Pons (tissue), 1 donor: ENCODE measurements at places on chromosomes 3 and 15.
A peak's percentile ranks its signal among the peaks of the same experiment; 100 is the strongest.

DNA sequence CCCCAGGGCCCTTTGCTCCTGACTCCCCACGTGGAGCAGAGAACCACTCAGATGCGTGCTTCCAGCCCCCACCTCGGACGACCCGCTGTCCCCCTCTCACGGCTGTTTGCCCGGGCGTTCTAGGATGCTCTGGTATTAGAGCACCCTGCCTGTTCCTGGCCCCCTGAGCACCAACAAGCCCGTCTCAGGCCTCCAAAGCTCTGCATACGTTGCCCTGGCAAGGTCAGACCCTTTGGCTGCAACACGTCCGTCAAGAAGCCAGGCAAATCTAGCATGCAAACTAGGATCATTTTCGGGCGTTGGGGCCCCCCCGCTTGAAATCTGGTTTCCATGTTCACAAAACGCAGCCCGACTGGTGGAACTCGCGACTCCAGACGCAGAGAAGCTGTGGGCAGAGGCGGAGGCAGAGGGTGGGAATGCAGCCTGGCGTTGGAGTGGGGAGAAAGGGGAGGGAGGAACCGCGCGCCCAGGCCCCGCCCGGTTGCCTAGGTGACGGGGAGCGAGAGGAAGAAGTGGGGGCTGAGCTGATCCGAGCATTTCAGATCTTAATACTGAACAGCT lies 86.2 kb upstream of the PIAS1 start:
- DNase-seq, result no peak

GRCh38 chr3:125058959-125059358 lies 3.2 kb upstream of the HEG1 start:
- DNase-seq, result no peak

- no peak for DNase-seq
Measured at GRCh38 chr15:80464951-80465625, 60.9 kb downstream of the ARNT2 start.

DNA sequence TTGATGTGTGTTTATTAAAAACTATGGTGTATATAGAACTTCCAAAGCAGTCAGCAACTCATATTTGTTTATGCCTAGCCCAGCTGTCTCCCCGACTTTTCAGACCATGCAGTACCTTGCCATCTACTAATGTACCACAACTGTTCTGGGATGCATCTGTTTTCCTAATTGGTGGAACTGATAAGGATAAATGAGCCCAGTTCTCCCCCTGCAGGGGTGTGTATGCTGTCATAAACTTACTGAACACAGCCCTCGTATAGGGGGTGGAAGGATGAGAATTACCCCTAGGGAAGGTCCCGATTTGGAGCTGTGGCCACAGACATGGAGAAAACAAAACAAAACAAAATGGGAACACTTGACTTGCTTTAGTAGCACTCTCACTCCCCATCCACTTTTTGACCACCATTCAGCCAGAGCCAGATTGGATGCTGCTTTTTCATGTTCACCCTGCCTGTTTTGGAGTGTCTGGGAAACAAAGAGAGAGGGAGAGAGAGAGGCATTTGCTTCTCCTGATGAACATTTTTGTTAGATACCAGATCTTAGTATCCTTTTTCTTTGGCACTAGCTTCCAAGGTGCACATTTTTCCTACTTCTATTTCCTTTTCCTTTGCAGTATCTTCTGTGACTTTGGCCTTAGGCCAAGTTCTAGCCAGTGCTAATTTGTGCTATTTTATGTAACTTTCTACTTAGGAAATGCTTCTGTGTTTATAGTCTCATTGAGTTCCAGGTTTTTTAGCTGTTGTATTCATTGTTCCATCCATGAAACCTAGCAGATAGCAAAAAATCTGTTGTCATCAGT lies 29.1 kb downstream of the CADM2 start:
- peak; percentile 50 for DNase-seq

GRCh38 chr3:57582474-57583168 lies 14.5 kb downstream of the ARF4 start:
- DNase-seq, result no peak

- peak; percentile 63 for DNase-seq
Measured at GRCh38 chr15:85044894-85045293, 63.2 kb downstream of the PDE8A start.

DNA sequence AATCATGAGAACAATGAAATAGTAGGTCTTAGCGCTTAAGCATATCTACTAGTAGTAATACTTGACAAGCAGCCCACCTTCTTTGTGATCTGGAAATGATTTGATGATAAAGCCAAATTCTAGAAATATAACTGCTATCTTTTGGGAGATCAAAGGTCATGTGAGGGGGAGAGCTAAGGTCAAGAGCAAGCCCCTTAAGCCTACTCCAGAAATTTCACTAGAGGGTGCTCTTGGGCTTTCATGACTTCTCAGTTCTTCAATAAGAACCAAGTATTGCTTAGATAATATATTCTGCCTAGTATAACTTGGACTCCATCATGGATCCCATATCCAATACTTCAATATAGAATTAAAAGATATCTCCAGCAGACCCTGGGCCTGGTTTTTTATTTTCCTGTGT lies 319.6 kb downstream of the ZBTB20 start:
- peak; percentile 91 for DNase-seq

DNA sequence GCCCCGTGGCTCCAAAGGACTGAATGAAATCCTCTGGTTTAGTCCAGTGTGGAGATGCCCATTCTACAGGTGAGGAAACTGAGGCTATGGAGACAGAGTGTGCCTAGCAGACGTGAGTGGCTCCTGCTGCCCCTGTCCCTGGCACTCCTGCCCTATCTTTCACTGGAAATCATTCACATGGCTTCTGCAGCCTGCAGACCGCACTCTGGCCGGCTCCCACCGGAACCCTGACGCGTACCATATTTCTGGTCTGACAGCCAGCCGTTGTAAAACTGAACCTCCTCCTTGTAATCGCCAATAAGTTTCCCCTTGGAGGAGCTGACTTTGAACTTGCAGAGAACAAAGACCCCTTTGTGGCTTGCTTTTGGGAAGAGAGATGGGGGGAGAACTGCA lies 136.5 kb downstream of the CHSY1 start:
- no peak for DNase-seq

DNA sequence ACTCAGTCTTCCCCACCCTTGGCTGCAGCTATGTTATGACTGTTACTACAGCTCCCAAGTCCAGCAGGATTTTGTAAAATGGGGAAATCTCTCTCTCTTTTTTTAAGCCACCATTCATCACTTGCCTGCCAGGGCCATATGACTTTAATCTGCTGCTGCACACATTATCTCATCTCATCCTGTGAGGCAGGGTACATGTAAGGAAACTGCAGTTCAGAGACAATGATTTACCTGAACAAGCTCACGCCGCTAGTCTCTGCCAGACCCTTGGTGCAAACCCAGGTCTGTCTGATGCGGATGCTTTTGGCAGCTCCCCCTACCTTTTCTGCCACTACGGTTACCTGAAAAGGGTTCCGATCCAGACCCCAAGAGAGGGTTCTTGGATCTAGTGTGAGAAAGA lies 78.3 kb downstream of the CHRNA7 start:
- no peak for DNase-seq

DNA sequence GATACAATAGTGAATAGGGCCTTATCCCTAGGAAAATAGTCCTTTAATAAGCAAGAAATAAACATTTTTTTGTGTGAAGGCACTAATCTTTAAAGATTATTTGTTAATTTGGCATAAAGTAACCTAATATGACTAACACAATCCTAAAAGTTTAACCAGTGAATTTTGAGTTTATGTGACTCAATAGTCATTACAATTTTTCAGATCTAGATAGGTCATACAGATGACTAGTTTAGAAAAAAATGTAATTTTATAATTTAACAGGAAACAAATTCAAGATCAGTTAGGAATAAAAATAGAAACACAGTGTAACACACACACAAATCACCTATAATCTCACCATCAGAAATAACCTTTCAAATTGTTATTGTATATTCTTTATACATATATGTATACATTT lies 620.7 kb upstream of the ALCAM start:
- no peak for DNase-seq

GRCh38 chr3:194876403-194877095 lies 190.9 kb downstream of the FAM43A start:
- no peak for DNase-seq

GRCh38 chr15:79930516-79930915 lies 33.7 kb upstream of the MTHFS start:
- no peak for DNase-seq

DNA sequence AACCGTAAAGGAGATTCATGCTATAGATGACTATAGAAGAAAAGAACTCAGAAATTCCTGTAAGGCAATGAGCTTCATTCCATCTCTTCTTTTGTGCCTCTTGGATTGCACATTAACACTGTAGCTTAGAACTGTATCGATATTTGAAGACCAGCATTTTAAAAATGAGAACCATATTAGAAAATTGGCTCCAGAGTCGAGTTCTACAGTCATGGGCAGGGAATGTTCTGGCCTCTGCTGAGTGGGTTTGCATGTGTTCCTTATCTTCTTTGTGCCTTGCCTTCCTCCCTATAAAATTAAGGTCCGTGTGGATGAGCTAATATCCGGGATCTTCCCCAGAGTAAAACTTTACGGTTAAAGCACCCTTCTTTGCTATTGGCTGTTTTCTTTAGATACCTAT lies 77.4 kb upstream of the PLCL2 start:
- DNase-seq, result no peak

GRCh38 chr3:177673112-177673914 lies 476.0 kb upstream of the TBL1XR1 start:
- peak; percentile 33 for DNase-seq

- no peak for DNase-seq
Measured at GRCh38 chr3:29247088-29247745, 33.7 kb upstream of the RBMS3 start.

- DNase-seq, result no peak
Measured at GRCh38 chr15:80638553-80639167, 56.5 kb upstream of the ABHD17C start.

- DNase-seq, result no peak
Measured at GRCh38 chr3:54756330-54756731, 171.5 kb downstream of the LRTM1 start.

- DNase-seq, result no peak
Measured at GRCh38 chr15:98120561-98120960, 160.1 kb downstream of the ARRDC4 start.

- no peak for DNase-seq
Measured at GRCh38 chr3:168517249-168518071, 421.7 kb upstream of the GOLIM4 start.

GRCh38 chr3:119507404-119507803 lies 9.1 kb downstream of the TIMMDC1 start:
- DNase-seq, result no peak

DNA sequence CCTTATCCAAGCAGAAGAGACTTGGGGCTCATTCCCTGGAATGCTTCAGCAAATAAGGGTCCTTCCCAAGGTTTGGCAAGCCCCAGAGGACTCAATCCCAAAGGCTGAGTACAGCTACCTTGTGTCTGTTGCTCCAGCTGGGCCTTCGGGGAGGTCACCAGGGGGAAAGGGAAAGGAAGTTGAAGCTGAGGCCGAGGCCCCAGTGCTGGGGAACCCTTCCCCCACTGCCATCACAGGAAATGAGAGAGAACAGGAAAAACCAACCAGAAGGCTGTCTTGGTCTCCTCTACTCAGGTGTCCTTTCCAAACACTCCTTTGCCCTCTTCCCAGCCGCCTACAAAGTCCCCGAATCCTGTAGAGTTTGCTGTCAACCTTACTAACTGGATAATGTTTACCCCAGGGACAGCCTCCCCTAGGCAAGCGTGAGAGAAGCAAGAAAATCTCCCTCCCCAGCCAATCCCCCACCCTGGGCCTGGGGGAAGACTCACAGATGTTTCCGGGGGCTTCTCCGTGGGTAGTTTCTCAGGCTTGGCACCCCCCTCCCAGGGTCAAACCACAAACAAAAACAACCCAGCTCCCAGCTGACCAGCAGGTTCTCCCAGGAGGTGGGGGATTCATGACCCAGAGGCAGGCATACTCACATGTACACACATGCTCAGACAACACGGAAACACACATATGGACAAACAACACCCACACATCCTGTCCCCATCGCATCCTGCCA lies 5.5 kb downstream of the CSRNP1 start:
- DNase-seq, result no peak

- no peak for DNase-seq
Measured at GRCh38 chr3:190362258-190362657, 25.7 kb upstream of the CLDN16 start.

GRCh38 chr15:58260725-58261267 lies 122.6 kb downstream of the AQP9 start:
- DNase-seq, result no peak

DNA sequence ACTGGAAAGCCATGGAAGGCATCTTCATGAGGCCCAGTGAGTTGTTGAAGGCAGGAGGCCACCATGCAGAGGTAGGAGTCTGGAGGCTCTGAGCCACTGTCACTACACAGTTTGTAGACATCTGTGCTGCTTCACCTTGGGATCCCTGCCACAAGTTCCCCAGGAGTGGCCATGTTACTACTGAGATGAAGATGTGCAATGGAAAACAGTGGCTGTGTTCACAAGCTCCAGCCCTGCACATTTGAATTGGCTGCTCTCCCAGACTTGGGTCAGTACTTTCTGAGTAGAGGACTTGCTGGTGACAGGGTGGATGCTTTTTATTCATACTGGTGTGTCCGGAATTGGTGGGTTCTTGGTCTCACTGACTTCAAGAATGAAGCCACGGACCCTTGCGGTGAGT lies 86.9 kb upstream of the C15orf39 start:
- DNase-seq, result peak; percentile 82

GRCh38 chr15:93118904-93119303 lies 29.9 kb upstream of the RGMA start:
- no peak for DNase-seq

- peak; percentile 78 for DNase-seq
Measured at GRCh38 chr3:144643771-144644198, 672.2 kb downstream of the DIPK2A start.

- no peak for DNase-seq
Measured at GRCh38 chr3:142270407-142270806, 45.0 kb upstream of the GK5 start.

DNA sequence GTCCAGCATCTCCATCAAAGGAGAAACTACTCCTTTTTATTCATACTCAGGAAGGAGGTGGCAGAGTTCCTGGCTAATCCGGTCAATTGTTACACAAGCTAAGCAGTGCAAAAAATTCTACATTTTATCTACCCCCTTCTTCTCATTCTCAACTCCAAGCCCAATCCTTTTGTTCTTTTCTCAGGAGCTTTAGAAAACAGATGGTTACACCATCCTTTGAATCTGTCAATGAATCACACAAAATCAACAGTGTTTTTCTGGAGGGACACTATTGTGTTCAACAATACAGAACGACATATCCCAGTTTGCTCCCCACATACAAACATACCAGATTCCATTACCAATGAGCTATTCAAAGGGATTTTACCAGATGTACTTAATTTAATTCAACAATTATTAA lies 362.1 kb downstream of the MAGI1 start:
- DNase-seq, result no peak

DNA sequence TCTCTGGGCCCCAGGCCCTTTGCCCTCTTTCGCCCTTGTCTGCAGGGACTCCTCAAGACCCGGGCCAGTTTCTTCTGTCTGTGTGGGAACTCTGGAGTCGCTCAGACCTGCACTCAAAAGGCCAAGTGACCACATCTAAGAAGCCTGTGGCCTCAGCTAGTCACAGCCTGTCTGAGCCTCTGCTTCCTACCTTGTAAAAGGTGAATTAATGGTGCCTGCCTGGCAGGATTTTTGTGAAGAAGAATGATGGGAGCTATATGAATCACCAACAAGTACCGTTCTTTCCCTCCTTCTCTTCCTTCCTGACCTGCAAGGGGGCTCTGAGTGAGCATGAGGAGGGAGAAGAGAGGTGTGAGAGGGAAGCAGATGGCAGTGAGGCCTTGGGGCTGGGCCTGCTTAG lies 7.5 kb downstream of the PLIN1 start:
- no peak for DNase-seq
